DMS153 (cell line): ENCODE measurements at places on chromosomes 2 and 18.

DNA sequence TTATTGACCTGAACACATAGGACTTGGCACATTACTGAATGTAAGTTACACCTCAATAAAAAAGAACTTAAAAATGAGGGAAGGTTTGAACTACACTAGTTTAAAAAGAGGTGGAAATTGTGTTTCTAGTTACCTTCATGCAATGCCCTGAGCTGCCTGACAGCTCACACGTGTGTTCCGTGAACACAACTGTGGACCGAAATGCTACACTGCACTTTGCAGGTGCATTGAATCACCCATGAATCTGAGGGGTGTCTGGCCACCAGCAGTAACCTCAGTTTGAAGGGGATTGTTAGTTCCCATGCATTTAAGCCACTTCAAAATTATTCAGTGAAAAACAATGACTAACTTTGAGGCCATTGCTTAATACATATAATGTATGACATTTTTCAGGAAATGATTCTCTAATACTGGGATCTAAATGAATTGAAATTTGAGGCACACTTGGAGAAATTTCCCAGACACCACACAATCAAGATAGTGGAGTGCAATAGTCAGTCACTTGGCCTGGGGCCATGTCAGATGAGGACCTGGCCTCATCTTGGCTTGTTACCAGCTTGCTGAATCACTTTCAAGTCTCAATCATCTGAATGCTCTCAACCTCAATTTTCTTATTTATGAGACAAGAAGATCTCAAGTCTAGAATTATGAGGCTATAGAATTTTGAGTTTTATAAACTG, 59.3 kb downstream of the MYL12B start:
- DNase-seq, result no peak

GRCh38 chr2:179579800-179580199, 281.6 kb downstream of the ZNF385B start:
- DNase-seq, result no peak

DNA sequence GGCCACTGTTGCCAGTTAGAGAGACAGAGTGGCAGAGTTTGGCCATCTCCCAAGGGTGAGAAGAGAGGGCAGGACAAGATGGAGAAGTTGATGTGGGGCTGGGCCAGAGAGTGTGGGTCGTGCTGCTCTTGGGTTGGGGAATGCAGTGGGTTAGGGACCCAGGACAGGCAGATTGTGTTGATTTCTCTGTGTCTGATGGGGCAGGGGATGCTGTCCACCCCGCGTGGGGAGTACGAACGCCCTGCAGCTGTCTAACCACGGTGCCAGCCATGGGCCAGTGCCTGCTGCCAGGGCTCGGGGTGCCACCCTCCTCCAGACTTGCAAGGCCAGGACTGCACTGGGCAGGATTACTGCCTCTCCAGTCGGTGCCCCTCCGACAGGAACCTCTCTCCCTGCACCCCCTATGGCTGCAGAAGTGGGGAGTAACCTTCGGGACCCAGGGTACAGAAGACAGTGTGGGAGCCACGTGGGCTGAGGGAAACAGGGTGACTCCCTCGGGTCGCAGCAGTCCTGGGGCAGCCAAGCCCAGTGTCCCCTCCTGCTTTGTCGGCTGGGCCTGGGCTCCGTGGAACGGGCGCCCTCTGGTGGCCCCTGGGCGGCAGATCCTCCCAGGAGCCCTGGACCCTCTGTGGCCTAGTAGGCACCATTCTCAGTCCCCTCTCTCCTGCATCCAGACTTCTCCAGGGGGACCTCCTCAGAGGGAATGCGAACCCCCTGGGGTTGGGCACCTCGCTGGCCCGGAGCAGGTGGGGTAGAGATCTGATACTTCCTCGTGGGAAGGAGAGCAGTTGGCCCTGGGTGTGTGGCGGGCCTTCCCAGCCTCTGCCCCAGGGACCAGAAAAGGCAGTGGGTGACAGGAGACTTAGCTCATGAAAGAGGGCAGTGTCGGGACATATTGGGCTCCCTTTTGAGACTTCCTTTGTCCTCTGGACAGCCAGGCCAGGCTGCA, 2.7 kb downstream of the GPC1 start:
- DNase-seq, result no peak

- no peak for DNase-seq
These were observed 46.5 kb downstream of the RALBP1 start for GRCh38 chr18:9521770-9522169.

GRCh38 chr2:169087757-169088379, 18.5 kb downstream of the DHRS9 start:
- no peak for DNase-seq

DNA sequence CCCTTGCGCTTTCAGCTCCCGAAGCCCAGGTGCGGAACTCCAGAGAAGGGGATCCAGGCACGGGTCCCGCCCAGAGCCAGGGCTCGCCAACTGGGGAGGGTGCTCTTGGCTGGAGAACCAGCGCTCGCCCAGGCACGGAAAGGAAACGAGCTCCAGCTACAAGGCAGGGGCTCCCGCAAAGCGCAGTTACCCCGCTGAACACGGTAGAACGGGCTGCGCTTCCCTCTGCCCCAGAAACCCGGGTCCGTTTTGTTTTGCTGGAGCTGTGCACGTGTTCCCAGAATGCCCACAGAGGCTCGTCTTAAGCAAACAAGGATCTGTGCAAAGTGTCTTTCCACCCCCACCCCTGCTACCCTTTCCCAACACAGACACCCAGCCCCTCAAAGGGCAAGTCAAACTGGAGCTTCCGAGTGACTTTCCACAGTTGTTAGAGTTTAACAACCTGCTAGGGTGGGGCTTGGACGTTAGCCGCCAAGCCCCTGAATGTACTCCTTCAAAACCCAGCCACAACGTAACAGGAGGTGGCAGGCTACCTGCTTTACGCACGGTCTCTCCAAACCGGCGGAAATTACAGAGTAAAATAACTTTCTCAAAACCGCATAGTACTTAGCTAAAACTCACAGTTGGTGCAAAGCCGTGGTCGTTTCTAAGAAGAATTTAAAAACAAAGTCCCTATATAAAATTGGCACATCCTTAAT, 775 bp downstream of the RNF125 start:
- DNase-seq, result no peak

- peak; percentile 86 for DNase-seq
These were observed 198.7 kb downstream of the DOK6 start for GRCh38 chr18:69599377-69599776.

- no peak for DNase-seq
These were observed 73.6 kb upstream of the SALL3 start for GRCh38 chr18:78906066-78906465.

DNA sequence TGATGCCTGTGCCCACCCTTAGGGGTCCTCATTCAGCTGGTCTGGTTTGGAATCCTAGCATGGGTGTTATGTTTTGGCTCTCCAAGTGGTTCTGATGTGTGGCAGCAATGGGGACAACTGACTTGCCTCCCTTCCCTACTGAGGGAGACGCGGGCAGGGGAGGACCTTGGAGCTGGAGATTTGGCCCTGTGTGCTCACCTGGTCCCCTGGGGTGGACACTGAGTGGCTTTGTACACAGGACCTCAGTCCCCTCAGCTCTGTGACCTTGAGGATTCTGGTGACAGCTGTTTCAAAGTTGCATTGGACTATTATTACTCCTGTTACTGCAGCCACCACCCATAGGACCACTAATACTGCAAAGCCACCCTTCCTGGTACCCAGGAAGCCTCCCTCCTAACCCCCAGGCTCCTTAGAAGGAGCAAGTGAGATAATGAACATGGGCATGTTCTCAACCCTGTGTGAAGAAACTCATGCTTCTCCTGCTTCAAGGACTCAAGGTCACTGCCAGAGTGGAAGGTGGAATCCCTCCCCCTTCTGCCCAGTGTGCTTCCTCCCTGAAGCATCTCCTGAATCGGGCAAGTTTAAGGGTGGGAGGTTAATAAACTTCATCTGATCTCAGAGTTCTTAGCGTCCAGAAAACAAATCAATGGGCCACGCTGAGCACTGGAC, 26.5 kb downstream of the TMEM182 start:
- DNase-seq, result no peak

- DNase-seq, result no peak
These were observed 925.7 kb downstream of the EPHA4 start for GRCh38 chr2:220646424-220646823.

DNA sequence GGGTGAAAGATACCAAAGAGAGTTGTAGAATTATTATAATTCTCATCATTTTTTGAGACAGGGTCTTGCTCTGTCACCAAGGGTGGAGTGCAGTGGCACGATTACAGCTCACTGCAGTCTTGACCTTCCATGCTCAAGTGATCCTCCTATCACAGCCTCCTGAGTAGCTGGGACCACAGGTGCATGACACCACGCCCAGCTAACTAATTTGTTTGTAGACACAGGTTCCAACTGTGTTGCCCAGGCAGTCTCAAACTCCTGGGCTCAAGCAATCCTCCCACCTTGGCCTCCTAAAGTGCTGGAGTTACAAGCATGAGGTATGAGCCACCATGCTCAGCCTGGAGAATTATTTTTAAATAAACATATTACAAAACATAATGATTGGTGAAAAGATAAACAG, 92.8 kb upstream of the MSH6 start:
- DNase-seq, result no peak

GRCh38 chr2:183428881-183429280, 304.6 kb downstream of the NUP35 start:
- no peak for DNase-seq

GRCh38 chr2:6423157-6423556, 442.6 kb downstream of the CMPK2 start:
- DNase-seq, result no peak

- no peak for DNase-seq
These were observed 2.3 kb downstream of the MSL3B start for GRCh38 chr2:233865838-233866237.

DNA sequence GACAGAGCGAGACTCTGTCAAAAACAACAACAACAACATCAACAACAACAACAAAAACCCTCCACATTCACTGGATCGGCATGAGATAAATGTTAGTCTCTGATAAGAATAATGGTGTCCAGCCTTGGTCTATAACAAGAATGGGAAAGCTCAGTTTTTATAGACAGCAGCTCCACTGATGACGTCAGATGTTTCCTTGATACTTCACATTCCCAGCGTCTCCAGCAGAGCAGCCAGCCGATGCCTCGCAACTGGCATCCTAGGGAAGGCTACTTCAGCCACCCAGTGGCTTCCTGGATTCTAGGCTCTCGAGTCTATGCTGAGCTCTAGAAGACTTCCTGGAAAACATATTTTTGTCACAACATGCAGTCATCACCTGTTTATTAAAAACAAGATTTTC, 271.4 kb upstream of the SMIM21 start:
- no peak for DNase-seq

GRCh38 chr18:11336241-11336640, 186.9 kb upstream of the PIEZO2 start:
- DNase-seq, result no peak

DNA sequence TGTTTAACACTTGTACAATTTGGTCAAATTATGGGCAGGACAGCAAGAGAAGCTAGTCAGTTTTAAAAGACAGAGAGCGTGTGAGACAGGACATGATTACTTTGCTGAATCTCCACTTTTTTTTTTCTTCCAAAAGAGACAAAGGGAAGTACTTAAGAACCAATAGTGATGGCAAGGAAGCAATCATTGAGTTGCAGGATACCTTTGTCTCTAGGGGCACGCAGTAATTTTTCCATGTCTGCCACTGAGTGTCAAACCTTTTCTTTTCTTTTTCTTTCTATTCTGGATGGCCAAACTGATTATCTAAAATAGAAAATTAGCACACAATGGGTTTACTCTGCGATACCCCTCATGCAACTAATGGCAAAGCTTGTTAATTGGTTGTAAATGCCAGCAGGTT, 533.0 kb downstream of the PLCL1 start:
- DNase-seq, result no peak

GRCh38 chr18:37346048-37346447, 219.6 kb downstream of the CELF4 start:
- DNase-seq, result no peak

DNA sequence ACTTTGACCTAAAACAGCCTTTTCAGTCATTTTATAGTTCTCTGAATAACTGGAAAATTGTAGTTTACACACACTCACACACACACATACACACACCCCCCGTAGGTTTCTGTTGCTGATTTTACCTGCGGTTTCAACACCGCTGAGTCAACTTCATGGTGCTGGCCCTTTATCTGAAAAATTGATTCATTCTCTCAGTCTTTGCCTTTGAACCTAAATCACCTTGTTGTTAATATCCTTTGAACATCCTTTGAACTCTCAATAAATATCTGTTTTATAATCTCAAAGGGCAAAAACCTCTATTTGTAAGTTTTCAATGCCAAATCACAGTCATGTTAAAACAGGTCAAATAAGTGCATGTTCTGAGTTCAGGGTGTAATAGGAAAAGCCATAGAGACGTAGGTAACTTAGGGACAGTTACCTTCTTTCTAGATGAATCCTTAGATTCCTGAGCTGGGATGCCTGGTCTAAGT, 109.0 kb upstream of the BZW1 start:
- DNase-seq, result no peak

DNA sequence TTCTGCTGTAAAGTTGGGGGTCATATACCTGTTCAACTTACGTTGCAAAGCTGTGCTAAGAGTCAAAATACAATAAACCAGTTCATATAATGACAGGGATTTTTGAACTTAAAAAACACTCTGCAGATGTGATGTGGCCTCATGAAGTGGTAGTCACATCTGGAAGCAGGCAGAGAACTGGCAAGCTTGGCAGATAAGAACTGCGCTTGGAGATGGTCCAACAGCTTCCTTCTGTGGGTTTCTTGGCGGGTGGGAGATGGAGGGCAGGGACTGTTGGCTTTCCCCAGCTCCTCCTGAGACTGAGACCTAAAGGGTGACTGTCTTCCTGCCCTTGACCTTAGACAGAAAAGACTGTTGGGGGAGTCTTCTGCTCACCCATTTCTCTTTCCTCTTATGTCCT, 140.4 kb downstream of the CTIF start:
- DNase-seq, result no peak

DNA sequence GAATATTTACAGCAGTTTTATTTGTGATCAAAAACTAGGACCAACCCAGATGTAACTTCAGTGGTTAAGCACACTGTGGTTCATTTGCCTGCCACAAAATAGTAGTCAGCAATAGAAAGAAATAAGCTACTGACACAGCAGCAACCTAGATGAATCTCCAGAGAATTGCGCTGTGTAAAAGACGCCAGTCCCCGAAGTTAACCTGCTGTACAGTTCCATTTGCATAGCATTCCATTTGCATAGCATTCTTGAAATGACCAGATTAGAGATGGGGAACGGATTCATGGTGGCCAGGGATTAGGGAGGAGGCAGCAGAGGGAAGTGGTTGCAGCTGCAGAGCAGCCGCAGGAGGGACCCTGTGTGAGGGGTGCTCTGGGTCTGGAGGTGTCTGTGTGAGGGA, 39.3 kb upstream of the NFATC1 start:
- no peak for DNase-seq

GRCh38 chr2:223554923-223555322, 47.2 kb downstream of the SCG2 start:
- DNase-seq, result no peak
